ENCODE measurements at places on chromosomes 7 and 10.

DNA sequence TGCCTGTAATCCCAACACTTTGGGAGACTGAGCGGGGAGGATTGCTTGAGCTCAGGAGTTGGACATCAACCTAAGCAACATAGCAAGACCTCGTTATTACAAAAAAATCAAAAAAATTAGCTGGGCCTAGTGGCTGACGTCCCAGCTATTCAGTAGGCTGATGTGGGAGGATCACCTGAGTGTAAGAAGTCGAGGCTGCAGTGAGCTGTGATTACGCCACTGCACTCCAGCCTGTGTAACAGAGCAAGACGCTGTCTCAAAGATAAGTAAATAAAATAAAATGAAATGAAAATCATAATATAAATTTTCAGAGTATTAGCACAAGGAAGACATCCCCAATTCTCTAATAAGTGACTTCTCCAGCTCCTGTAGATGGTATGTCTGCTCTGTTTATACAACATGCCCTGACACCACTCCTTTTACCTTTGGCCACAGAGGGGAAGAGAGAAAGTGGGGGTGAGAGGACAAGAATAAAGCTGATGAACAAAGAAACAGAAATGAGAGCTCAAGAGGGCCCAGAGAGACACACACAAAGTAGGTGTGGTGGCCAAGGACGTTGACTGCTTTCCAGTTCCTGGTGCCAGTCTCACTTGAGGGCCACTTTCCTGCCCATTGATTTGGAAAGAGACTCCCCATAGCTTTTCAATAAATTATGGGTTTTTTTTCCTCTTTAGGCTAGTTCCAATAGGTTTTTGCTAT, 62.9 kb downstream of the PTTG1IP2 start:
- no peak for DNase-seq

- DNase-seq, result no peak
These were observed 118.0 kb downstream of the CELF2 start for GRCh38 chr10:11135709-11136108.

GRCh38 chr7:84422790-84423189, 228.2 kb upstream of the SEMA3A start:
- no peak for DNase-seq

DNA sequence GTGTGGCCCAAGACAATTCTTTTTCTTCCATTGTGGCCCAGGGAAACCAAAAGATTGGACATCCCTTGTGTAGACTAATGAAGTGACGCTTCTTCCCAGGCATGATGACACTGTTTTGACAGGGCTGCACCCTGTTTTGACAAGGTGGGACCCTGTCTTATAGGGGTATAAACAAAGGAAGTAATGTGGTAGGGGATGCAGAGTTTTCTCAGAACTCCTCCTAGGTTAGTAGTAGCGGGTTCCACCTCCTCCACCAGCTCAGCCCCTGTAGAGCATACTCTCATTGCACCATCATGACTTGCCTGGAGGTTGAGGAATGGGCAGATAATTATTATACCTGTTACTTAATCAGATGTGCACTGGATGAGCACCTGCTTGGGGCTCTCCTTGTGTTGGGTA, 123.1 kb downstream of the CCNY start:
- no peak for DNase-seq

DNA sequence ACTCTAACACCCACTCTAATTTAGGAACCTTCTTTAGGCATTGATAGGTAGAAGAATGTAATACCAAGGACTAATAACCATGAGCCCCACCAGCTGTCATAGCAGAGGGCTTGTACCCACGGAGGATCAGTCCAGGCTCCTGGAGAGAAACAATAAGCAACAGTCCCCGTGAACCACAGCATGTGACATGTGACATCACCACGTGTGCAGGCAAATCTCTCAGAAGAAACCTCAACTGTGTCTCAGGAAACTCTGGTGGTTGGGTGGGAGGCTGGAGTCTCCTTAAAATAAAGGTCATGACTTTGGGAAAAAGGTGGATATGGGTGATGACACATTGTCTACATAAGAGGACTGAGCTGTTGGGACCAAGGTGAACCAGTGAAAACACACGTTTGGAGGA, 653.9 kb upstream of the FOXK1 start:
- no peak for DNase-seq

- no peak for DNase-seq
These were observed 2.0 kb downstream of the HPSE2 start for GRCh38 chr10:99233689-99234037.

- no peak for DNase-seq
These were observed 145.6 kb downstream of the RELN start for GRCh38 chr7:103843689-103844480.
